GM23338 (cell line): ENCODE measurements at places on chromosomes 4 and X.

DNA sequence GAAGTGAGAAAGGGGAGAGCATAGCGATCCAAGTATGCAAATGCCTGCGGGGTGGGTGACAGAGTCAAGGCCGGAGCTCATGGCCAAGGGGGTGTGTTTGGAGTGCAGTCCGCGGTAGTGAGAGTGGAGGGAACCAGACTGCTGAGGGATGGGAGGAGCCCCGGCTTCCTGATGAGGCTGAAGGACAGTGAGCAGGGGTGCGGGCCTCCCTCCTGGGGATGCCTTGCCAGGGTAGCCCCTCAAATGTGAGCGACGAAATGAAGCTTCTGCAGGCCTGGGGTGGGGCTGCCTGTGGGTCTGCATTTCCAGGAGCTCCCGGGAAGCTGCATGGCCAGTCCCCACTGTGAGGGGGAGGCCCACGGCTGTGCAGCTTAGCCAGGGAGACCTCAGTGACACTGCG is 45.0 kb downstream of the PSAPL1 start:
- no peak for DNase-seq

DNA sequence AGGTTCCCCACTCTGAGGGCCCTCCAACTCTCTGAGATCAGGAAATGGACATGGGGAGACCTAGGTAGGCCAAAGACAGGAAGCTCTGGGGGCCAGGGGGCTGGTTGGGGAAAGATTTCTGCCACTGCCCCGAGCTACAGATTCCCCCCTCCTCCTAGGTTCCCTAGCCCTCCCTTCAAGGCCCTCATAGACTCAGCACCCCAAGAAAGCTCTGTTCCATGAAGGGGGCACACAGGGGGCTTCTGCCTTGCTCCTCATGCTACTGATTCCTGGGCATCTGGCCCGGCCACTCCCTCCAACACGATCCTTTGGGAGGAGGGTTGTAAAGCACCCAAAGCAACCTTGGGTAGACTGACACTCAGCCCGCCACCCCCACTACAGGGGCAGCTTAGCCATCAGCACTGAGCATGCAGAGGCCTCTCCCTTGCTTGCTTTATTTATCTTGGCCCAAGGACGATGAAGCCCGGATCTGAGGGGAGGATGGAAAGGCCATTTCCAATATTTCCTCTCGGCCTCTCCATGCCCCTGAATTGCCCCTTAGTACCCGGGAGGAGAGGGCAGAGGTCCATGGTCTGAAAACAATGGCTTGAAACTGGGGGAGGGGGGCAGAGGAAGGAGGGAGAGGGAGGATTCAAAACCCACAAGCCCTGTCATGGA is 146.7 kb downstream of the PJA1 start:
- no peak for DNase-seq

GRCh38 chr4:21819086-21819485 is 129.5 kb downstream of the KCNIP4 start:
- no peak for DNase-seq

DNA sequence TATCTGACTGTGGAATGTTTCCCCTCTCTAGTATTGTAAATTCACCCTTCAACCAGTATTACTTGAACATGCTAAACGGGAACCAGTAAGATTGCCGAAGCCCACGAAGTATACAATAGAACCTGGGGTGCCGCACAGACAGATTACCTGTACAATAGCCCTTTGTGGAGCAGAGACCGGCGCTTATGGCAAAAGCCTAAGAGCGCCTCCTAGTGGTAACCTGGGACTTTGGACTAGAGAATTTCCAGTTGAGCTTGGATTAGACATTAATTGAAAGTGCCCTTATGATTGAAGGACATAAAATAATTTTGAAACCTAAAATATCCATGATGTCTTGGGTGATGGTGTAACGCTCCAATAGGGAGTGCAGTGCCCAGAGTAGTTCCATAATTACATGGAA is 14.1 kb downstream of the ZNF157 start:
- peak; percentile 85 for DNase-seq

- no peak for DNase-seq
Observed at GRCh38 chr4:94714365-94715160, 43.2 kb upstream of the BMPR1B start.

DNA sequence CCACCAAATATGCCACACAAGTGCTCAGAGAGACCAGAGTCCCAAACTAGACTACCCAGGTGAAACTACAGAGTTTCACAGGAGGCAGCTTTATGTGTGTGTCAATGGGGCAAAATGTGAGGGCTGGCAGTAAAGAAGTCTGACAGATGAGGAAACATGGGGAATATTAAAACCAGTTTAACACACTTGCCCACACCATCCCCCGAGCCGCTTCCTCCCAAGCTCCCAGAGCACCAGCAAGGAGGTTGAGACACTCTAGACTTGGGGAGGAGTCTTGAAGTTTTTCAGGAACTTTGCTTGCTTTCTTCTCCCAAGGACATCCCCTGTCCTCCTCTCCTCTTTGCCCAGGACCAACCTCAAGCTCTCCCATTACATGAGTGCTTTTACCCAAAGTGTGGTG is 94.7 kb upstream of the SPRY1 start:
- DNase-seq: no peak

GRCh38 chrX:111671668-111672067 is 9.3 kb upstream of the ALG13 start:
- no peak for DNase-seq

DNA sequence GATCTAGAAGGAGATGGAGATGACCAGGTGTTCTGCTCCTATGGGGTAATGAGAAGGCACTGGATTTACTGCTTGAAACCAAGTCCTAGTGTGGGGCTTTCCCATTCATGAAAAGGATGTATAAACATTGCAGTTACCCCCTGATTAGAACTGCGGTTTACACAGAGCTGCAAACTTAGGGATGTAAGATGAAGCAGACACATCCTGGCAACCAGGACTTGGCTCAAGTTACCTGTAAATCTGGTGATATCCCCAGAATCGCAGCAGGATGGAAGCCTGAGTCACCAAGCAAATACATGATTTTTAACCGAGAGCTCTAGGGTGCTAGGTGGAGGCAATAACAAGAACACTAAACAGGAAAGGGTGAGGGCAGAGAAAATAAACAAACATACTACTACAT is 178.6 kb upstream of the MAMLD1 start:
- DNase-seq: no peak

GRCh38 chr4:3202836-3203820 is 45.8 kb upstream of the MSANTD1 start:
- DNase-seq: no peak

DNA sequence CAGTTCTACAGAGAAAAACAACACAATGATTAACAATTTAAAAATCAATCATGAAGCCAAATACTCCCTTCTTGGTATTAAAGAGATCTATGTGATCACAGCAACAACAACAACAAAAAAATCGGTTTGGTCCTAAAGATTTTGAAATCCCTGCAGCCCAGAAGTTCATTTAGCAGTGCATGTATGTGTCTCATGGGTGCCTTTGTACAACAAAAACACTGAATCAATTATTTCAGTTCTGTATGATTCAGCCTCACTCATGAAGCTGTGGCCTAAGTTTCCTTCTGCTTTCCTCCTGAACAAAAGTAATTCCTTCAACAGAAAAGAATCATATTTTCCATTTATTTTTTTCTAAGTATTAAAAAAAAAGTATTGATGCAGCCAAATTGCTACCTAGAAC is 393.4 kb upstream of the NDST3 start:
- no peak for DNase-seq

GRCh38 chr4:111475001-111475400 is 670.3 kb upstream of the FAM241A start:
- DNase-seq: peak; percentile 85

- peak; percentile 17 for DNase-seq
Observed at GRCh38 chrX:134294548-134294947, 57.6 kb downstream of the CCDC160 start.

DNA sequence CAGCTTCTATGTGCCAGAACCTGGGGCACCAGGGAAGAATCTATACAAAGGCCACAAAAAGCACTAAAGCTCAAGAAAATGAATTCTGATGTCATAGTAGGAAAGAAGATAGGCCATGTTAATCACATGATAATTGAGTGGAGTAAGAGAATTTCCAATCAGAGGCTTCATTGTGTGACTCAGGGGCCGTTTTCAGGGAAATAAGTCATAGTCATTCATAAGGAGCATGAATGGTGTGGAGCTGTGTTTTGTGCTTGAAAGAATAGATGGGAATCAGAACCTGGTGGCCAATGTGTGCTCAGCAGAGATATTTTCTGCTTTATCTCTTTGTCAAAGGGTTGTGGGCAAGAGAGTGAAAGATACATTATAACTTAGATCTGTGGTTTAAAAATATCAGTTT is 102.4 kb upstream of the ZDHHC15 start:
- DNase-seq: no peak

GRCh38 chr4:153539422-153539821 is 73.3 kb downstream of the TMEM131L start:
- no peak for DNase-seq
